ENCODE measurements at places on chromosomes 3 and 15.

GRCh38 chr3:147735616-147736015 is 326.5 kb downstream of the ZIC1 start:
- no peak for DNase-seq

GRCh38 chr3:107212618-107213017 is 164.6 kb upstream of the CCDC54 start:
- no peak for DNase-seq

DNA sequence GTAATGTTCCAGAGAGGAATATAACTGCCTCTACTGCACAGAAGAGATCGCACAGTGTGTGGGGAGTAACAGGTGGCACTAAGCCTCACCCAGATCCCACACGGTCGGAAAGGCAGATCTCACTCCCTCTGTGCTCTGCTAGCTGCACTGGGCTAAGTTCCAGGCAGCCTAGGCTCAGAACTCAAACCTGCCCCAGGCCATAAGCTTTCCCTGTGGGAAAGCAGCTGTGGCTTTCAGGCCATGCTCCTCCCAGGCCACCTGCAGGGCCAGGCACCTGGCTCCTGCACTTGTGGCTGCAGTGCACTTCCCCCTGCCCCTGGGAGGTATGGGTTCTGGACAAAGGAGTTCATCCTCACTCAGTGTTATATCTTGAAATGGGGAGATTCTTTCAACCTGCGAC is 27.5 kb downstream of the PCCB start:
- DNase-seq, result no peak

- no peak for DNase-seq
Measured at GRCh38 chr15:75725719-75726607, 13.3 kb upstream of the CSPG4 start.

DNA sequence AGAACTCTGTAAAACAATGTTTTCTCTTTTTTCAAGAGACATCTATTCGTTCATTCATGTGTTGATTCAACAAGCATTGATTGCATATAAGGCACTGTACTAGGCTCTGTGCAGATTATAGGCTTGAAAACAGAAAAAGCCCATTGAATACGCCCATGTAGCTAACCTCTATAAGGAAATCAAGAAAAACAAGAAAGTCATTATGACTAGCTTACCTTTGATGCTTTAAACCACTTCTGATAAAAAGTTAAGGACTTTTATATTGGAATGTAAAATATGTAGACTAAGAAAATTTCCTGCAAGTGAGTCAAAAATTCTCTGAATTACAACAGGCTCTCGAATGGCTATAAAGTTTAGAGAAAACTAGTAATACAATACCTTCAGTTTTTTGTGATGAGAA is 92.5 kb downstream of the BDH1 start:
- no peak for DNase-seq

GRCh38 chr3:23519314-23520208 is 286.2 kb upstream of the UBE2E1 start:
- no peak for DNase-seq

GRCh38 chr3:74624301-74624700 is 9.8 kb upstream of the CNTN3 start:
- peak; percentile 66 for DNase-seq

DNA sequence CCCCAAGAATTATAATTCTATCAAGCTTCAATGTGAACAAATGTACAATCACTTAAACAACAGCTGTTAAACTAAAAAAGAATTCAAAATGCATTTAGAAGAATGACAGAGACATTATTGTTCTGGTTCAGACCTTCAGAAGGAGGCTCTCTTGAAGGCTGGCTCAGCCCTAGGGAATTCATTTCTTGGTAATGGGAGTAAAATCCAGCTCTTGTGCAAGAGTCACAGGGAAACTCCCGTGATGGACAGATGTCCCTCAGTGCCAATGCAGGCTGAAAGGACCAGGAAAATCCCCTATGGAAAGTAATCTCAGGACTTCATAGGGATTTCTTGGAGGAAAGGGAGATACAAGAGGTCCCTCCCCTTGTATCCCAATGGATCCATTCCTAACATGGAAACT is 149.9 kb upstream of the STT3B start:
- DNase-seq, result no peak

DNA sequence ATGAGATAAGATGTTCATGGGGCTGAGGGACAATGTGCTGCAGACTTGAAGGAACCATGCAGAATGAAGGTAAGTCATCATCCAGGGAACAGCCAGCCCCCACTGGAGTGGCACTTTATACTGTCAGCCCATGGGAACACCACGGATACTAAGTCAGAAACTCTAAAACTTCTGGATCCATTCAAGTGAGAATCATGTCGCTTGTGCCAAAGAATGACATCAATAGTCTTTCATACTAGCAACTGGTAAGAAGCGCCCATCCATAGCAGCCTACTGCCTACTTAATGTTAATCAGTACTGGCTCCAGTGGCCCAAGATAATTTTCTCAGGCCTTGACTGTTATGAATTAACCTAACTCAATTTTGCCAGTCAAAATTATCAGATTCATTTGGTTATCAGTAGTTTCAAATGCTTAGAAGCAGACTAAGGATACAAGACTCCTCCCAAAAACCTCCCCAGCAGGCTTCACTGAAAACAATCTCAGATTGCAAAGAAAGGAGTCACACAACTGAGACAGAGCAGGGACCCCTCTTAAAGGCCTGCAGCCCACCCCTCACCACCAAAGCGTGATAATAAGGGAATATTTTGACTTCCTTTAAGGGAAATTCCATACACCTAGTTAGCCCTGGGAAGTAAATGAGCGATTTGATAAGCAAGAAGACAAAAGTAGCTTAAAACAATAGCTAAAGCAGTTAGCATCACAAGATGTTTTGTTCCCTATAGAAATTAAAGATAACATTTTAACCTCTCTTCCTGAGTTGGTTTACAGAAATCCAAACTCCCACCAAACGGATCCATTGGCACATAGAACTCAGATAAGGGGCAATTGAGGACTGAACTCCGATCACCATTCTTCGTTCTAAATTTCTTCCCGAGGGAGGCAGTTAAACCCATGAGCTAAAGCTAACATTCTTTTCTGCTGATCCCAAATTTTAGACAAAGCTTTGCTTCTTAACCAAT is 98.8 kb downstream of the TGFBR2 start:
- no peak for DNase-seq

- no peak for DNase-seq
Measured at GRCh38 chr15:62060896-62061280, 641 bp upstream of the VPS13C start.

DNA sequence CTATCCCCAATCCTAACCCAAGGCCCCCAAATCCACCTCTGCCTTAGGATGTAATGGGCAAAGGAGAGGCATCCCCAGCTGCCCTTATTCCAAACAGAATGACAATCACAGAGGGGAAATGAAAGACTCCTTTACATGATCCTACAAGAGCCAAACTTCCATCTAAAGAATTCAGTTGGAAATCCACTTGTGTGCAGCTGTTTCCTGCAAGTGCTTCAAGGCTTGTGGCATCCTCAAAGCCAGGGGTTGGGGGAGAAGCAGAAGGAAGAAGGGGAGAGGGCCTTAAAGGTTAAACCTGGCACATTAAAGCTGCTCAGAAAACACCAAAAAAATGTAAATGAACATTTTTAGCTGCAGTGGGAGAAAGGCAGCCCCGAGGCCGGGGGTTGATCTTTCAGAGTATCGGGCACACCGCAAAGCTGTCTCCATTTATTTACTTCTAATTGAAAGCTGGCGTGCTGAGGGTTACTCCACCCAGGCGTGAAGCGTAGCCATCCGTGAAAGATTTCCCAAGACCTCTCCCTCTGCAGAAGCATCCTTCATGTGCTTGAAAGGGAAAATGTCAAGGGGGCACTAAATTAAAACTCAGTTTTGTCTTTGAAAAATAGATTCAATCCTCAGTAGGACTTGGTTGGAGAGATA is 217.8 kb downstream of the SHQ1 start:
- no peak for DNase-seq

DNA sequence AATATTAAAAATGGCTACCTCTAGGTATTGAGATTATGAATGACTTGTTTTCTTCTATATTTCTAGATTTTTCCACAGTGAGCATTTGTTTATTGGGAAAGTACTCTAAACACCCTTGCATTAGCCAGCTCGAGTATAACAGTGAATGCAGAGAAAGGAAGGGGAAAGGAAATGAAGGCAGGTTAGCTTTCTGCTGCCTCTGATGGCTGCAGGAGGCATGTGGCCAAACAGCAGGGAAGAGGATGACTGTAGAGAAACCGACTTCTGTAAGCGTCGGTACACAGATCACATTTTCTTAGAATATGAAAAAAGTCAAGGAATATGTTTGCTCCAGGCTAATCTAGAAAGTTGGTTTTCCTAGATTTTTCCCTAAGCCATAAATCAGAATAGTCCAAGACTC is 19.8 kb downstream of the GNB5 start:
- no peak for DNase-seq

All from non-pigmented ciliary epithelial cell (primary cell).